Activated naive CD4-positive, alpha-beta T cell (primary cell): ENCODE measurements at places on chromosomes 7 and 10.

GRCh38 chr10:121444520-121445165 is 153.6 kb downstream of the FGFR2 start:
- no peak for DNase-seq

DNA sequence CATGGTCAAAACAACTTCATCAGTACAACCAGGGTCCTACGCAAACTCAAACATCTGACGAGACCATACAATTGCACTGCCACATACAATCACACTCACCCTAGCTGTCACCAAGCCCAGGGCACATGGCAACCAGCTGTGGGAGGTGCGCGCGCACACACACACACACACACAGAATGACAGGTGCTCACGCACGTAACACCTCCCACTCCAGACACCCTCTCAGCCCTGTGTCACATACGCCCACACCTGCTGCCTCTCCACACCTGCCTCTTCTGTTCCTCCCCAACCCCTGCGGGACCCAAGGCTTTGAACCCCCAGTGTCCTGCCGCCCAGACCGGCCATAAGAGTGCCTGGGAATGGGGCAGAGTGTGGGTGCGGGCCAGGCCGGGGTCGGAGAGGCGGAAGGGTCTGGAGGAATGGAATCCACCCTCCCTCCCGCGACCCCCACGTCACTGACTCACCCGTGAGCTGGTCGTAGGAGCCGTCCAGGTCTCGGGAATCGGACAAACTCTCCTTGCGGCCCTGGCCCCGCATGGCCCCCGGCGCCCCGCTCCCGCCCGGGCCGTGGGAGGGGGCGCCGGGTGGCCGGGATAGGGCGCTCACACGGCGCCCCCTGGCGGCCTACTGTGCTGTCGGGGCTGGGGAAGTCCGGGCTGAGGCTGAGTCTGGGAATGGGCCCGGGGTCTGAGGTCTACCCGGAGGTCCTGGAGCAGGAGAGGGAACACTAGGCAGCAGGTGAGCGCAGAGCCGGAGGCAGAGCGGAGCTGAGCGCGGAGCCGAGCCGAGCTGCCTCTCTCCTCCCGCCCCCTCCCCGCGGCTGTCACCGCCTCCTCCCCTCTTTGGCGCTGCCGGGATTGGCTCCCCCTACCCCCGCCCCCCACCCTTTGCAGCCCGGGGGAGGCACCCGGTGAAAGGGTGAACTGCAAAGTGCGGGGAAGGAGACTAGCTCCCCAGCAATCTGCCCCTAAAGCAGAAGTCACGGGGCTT is at the start of gene KCNIP2:
Gene KCNIP2 (minus strand): TSS at position 769 of the 990 bp plus-strand sequence. CDS start 232 bp downstream, at position 537.
- no peak for DNase-seq

DNA sequence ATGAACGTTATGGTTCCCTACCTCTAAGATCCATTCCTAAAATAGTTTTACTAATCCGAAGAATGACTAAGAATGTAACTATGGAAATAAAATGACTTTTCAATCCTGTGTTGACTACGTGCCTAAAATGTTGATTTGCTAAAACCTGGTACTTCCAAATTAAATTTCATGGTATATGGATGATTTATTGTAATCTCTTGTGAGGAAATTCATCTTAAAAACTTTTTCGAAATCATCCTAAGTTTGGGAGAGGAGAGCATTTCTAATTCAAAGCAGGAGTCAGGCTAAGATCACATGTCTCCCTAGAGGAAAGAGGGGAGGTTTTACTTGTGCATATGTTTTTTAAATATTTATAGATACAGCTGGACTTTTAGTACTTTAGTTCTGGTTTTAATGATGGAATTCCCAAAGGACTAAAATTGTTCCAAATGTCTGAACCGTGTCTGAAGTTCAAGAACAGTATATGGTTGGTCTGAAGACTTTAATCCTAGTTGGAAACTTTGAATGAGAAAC is 483.9 kb downstream of the AUTS2 start:
- no peak for DNase-seq

GRCh38 chr7:149624006-149624405 is 126.4 kb upstream of the ZNF746 start:
- peak; percentile 44 for DNase-seq

GRCh38 chr7:26090927-26091519 is 61.0 kb upstream of the NFE2L3 start:
- no peak for DNase-seq

GRCh38 chr10:113550365-113550764 is 2.5 kb upstream of the HABP2 start:
- no peak for DNase-seq

DNA sequence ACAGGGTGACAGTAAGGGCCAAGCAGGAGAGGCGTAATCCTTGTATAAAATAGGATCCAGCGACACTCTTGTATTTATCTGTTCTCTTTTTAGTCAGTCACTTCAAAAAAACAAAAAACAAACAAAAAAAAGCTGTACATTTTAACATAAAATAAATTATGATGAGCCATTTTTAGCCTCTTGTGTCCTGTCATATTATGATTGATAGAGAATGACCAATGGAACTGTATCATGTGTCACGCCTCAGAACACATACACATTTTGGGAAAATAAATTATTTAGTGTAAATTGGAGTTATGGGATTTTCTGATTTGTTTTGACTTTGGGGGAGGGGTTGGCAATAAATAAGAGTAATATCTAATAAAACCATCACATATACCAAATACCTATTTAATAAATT is 79.3 kb upstream of the SAMD8 start:
- no peak for DNase-seq

GRCh38 chr10:17454161-17455014 is at the start of gene ST8SIA6:
Gene ST8SIA6 (minus strand): TSS chr10:17454595. CDS start chr10:17454255, 340 bp downstream.
- peak; percentile 20 for DNase-seq

DNA sequence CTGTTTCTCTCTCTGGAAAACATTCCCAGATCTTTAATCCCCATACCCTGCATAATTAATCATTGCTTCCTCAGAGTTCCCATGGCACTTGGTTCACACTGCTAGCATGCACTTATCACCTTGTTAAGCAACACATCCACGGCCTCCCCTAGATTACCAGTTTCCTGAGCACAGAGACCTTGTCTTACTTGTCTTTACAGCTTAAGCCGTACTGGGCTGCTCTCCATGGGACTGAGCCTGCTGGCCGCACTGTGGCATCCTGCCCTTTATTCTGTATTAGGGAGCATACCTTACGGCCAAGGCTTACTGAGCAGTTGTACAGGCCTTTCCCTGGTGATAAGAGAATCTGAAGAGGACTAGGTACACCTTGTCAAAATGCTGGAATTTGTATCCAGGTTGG is 190.2 kb downstream of the REEP3 start:
- DNase-seq = no peak

GRCh38 chr10:70722820-70723424 is 50.6 kb downstream of the ADAMTS14 start:
- no peak for DNase-seq

DNA sequence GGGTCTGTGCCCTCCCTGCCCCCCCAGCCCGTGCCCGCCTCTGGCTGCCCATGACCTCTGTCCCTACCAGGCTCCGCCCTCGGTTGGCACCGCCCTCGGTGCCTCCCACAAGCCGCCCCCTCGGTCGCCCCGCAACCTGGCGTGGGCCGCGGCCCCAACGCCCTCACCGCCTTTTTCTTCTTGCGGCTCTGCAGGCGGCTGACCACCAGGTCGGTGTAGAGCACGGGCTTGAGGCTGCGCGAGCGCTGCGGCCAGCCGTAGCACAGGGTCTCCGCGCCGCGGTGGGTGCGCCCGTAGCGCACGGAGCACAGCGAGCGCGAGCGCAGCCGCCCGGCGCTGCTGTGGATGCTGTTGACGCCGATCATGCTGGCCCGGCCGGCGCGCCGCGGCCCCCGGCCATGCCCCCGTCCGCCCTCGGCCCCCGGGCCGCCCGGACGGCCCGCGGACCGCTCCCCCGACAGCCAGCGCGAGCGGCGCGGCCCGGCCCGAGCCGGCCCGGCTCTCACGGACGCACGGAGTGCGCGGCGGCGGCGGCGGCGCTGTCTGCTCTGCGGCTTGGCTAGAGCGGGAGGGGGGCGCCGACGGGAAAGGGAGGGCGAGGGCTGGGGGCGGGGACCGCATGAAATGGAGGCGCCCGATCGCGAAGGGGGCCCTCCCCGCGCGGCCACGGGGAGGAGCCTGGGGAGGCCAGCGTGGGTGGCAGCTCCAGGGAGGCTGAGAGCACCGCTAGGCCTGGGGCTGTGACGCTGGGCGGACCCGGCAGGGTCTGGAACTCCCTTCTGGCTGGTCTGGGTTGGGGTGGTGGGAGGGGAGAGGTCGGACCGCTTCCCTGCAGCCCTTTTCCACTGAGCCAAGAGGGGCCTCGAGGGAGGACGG is 9.6 kb downstream of the PSD start:
- peak; percentile 47 for DNase-seq

DNA sequence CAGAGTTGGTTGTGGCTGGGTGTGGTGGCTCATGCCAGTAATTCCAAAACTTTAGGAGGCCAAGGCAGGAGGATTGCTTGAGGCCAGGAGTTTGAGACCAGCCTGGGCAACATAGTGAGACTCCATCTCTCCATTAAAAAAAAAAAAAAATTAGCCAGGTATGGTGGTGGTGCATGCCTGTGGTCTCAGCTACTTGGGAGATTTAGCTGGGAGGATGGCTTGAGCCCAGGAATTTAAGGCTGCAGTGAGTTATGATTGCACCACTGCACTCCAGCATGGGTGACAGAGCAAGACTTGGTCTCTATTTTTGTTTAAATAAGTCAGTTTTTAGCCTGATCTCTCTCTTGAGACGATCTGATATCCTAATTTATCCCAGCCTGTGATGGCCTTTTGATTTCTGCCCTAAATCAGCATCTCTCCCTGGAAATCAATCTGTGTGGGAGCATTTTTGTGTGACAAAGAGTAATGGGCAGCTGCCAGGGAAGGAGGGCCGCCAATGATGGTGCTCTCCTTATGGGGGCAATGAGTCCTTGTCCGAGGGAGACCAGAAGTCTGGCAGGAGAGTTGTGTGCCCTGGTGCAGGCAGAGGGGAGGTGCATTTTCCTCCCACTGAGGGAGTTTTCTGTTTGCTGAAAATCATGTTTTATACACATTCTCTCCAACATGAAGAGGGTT is 111.0 kb downstream of the NRP1 start:
- no peak for DNase-seq

- no peak for DNase-seq
These were observed 280.2 kb downstream of the GRM8 start for GRCh38 chr7:126972571-126972970.

GRCh38 chr10:122204691-122205489 is 66.2 kb upstream of the BTBD16 start:
- no peak for DNase-seq

DNA sequence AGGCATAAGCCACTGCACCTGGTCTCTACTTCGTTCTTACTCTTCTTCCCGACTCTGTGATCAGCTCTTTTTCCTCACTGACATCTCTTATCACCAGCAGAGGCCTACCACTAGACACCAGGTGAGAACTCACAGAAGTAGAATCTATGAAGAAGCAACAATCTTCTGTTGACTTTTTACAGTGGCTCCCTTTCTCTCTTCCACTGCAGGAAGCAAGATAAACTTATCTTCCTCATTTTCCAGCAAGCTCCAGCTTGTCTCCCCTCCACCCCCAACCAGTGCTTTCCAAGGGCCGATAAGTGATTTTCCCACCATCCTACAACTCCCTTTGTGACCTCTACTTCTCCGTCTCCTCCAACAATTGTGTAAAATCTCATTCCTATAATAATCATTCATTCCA is 45.5 kb downstream of the TLX1 start:
- no peak for DNase-seq

DNA sequence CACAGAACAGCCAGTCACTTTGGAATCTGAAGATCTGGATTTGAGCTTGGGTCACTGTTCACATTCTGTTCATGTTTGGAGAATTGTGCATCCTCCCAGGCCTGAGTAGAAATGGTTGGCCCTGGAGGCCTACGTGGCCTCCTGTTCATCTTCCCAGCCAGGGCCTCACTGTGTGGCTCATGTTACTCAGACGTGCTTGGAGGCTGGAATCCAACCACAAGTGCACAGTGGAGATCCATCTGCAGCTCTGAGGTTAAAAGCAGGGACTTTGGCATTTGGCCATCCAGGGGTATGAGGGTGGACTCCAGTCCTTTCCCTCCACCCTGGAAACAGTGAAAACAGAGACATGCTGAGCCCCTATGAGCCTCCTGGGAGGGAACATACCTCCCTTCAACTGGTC is 709.0 kb upstream of the IGFBP3 start:
- DNase-seq = no peak

DNA sequence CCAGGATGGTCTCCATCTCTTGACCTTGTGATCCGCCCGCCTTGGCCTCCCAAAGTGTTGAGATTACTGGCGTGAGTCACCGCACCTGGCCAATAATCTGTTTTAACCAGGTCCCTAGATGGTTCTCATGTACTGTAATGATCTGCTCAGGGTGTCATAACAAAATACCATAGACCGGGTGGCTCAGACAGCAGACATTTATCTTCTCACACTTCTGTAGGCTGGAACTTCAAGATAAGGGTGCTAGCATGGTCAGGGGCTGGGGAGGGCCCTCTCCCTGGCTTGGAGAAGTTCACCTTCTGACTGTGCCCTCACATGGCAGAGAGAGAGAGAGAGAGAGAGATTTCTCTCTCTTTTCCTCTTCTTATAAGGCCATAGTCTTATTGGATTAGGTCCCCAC is 279.4 kb upstream of the LYZL1 start:
- DNase-seq = no peak

DNA sequence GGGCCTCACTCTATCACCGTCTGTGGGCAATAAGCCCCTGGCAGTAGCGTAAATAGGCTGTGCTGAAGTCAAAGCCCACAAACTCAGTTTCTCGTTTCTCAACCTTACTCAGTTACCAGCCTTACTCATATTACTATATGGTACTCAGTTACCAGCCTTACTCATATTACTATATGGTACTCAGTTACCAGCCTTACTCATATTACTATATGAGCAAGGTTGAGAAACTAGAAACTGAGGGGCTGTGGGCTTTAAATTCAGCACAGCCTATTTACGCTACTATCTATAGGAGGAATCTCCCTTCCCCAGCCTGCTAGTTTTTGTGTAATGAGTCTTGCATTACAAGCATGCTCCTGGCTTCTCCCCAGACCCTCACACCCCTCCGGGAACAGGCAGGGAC is 35.4 kb downstream of the CCDC3 start:
- no peak for DNase-seq

- DNase-seq = no peak
These were observed 162.7 kb upstream of the CDK1 start for GRCh38 chr10:60615541-60615940.

DNA sequence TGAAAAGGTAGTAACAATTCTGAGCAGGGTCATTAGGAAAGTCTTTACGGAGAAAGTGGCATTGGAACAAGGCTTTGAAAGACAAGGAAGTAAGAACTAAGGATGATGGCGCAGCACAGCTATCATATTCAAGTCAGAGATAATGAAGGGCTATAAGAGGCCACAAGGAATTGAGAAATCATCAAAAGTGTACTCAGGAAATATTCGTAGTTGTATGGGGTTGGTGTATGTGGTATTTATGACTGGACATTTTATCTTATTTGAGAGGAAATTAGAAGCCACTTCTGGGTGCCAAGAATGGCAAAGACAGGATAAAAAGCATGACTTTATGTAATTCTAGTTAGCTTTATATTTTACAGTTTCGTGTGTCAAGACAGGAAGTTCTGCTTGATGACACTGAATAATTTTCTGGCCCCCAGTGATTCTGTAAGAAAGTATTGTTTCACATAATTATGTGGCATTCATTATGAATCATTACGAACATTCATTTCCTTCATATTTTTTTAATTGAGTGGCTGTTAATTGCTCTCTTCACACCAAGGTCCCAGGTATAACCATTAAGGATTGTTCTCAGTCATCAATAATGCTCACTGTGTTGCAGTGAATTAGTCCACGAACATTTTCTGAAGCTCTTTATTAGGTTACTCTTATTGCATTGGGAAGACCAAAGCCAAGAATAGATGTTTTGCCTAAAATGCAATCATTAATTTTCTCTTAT is 244.3 kb downstream of the PHF14 start:
- no peak for DNase-seq

- DNase-seq = no peak
These were observed 53.1 kb downstream of the PRF1 start for GRCh38 chr10:70549351-70549961.
